ENCODE measurements at places on chromosomes 2 and 18. TPM values are rescaled to one million over a fixed set of nuclear protein-coding genes. Genes with fewer than 3 reads are reported as not detected.
A peak's percentile ranks its signal among the peaks of the same experiment; 100 is the strongest.

- H3K27me3 ChIP-seq, result no peaks in the 10 kb centered on the region
- H3K4me3 ChIP-seq, result no peak overlapping the region
- H3K27ac ChIP-seq, result no peak overlapping the region
- no peak for DNase-seq
- no peaks in the 10 kb centered on the region for H3K4me1 ChIP-seq
- H3K36me3 ChIP-seq, result peaks cover 44% of the 10 kb centered on the region
Measured at GRCh38 chr2:127479219-127479825, 47.0 kb downstream of the IWS1 start.

Gene EMX1
- not detected for total RNA-seq

DNA sequence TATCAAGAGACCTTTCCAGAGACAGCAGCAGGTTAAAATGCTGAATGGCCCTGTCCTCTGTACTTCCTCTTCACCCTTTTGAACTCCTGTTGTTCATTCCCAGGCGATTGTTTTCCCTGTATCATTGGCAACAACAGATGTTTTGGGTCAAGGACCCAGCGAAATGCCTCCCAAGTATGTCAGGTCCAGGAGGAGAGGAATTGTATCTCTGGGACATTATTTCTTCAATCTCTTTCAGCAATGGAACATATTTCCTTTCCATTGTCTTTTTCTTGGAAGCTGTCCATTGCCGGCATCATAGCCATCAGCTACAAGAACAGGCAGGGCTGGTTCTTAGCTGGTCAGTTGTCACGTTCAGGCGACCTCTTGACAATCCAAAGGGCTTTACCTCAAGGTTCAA lies 76.2 kb downstream of the NRP2 start:
- no peaks in the 10 kb centered on the region for H3K27me3 ChIP-seq
- no peak for DNase-seq
- peak overlapping the region; percentile 87 for H3K27ac ChIP-seq
- no peak overlapping the region for H3K4me3 ChIP-seq

GRCh38 chr2:156065912-156066311 lies 266.6 kb downstream of the NR4A2 start:
- no peak overlapping the region for H3K4me3 ChIP-seq
- H3K4me1 ChIP-seq, result no peaks in the 10 kb centered on the region
- no peak for DNase-seq
- no peaks in the 10 kb centered on the region for H3K36me3 ChIP-seq

DNA sequence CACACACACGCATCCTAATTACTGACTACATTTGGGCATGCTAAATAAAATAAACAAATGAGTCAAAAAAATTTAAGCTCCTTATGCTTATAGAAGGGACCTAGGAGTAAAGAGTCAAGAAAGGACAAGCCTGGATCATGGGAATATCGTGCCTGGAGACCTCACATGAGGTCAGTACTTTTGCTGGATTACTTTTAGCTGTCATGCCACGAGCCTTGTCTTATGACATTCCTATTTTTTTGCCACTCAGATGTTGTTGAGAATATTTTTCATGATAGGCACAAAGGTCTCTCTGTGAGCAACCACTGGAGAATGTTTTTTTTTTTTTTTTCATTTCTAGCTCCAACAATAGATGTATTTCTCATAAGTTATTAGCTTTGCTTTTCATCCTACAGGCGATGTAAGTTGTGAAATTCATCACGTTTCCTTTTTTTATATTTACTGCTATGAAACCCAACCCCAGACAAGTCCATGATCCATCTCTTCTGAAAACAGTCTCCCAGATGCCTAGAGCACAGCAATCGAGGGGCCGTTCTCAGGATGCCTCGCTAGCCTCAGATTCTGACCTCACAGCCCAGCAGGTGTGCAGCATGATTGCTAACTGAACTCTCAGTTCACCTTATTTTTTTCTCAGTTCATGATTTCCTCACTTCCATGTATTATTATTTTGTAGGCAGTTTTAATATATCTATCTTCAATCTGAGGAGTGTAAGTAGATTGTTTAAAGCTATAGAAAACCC lies 464.5 kb downstream of the IRS1 start:
- H3K4me1 ChIP-seq, result no peaks in the 10 kb centered on the region
- H3K36me3 ChIP-seq, result no peaks in the 10 kb centered on the region
- DNase-seq, result no peak
- H3K27me3 ChIP-seq, result no peaks in the 10 kb centered on the region
- no peak overlapping the region for H3K27ac ChIP-seq

All from esophagus muscularis mucosa (tissue), 4 donors.